ENCODE measurements at places on chromosomes 4 and X. TPM values are rescaled to one million over a fixed set of nuclear protein-coding genes. Genes with fewer than 3 reads are reported as not detected.

- DNase-seq, result no peak
Measured at GRCh38 chrX:24629701-24630100, 17.4 kb downstream of the PCYT1B start.

- no peak for DNase-seq
Measured at GRCh38 chr4:105923497-105924238, 28.4 kb downstream of the NPNT start.

DNA sequence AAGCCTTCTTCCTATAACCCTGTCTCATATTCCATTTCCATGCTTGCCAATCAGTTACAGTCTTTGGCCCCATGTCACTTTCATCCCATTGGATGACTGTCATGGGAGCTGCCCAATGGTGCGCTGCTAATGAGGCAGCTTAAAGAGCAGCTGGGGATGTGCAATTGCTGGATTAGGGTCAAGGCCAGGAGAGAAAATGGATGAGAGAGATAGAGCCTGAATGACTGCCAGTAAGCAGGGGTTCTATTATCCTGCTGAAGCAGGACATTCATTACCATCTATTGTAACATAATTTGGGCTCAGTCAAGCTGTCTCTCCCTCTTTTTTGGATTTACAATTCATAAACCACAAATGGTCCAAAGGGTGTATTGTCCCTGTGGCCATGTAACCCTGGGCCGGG, 909.0 kb downstream of the CENPC start:
- DNase-seq, result no peak

DNA sequence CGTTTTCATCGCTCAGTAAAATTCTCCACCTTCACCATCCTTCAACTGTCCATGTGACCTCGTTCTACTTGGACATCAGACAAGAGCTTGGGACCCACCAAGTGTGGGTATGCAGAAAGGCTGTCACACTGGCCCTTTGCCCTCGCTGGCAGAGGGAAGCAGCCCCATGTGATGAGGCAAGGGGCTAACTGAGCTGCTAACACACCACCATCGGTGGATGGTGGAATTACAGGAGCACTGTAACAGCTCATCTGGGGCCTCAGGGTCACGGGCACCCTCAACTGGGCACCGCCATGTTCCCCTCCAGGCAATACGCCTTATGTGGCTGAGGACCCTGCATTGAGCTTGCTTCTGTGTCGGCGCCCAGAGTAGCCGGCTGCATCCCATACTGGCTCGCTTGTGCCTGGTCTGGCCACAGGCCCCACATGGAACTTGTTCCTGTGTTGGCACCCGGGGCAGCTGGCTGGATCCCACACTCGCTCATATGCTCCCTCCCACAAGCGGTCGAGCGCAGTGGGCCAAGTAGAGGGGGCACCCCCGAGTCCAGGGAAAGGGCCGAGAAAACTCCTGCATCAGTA, 109.5 kb downstream of the TAB3 start:
- DNase-seq, result no peak

DNA sequence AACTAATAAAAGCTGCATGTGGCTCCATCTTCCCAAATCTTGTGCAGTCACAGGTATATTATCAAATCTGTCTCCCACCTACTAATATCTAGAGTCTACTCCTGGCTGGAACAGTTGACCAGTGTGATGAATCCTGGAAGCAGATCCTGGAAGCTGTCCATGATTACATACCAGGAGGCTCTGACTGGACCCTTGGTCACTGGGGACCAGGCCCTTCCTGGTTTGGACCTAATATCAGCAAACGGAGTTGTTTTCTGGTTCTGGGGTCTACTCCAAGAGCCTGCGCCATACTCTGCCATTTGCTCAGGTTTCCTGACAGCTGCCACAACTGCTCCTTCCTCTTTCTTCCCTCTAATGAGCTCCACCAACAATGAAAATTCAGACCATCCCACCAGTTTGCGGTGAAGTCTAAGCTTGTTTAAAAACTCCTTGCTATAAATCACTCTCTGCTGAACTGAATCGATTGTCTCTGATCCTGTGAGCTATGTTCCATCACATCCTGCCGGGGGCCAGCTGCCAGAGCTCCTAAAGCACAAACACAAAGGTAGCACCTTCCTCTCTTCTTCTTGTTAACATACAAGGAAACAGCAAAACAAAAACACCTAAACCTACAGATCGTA, 114.2 kb downstream of the PALLD start:
- peak; percentile 49 for DNase-seq

PPP2R2C gene
- total RNA-seq, result not detected

- no peak for DNase-seq
Measured at GRCh38 chr4:129282293-129282692, 186.3 kb downstream of the C4orf33 start.

DNA sequence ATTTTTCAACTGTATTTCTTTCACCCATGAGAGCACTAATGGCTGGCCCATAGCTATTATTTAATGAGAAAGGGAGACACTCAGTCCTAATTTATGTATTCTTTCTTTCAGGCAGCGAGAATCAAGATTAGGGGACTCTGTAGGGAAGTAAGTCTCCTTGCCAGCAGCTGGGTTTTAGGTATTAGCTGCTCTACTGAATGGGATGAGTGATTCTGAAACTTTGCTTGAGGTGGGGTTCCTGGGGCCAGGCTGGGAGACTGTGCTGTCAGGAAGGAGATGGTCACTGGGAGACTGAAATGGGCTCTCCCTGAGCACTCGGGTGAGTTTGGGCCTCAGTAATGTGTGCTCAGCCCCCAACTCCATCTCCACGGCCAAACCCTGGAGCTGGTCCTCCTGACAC, 78.7 kb downstream of the LNX1 start:
- no peak for DNase-seq

FGB gene
- not detected for total RNA-seq

GRCh38 chr4:7332216-7333023, 102.3 kb downstream of the PSAPL1 start:
- peak; percentile 35 for DNase-seq

- peak; percentile 70 for DNase-seq
Measured at GRCh38 chr4:87895964-87896621, 63.3 kb downstream of the MEPE start.

GRCh38 chr4:139330283-139330682, 28.0 kb upstream of the NDUFC1 start:
- DNase-seq, result no peak

DNA sequence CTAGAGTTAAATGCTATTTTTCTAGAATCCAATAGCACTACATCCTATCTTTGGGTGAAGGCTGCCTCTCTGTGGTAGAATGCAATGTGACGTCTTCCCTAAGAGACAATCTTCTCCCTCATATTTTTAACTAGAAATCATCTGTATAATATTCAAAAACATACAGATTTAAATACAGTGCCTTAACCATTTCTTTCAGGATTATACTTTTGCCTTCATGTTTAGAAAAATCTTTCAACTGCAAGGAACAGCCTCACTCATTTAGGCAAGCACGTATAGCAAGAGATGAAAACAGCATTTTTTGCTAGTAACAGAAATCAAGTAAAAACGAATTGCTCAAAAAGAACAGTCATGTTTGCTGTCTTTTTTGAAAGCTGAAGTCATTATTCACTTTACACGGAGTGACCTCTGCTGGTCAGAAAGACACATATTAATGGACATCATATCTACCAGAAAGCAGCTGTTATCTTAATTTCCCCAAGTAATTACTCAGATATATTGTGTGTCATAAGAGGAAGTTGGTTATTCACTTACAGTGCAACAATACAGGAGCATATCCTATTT, 422.3 kb downstream of the STPG2 start:
- peak; percentile 30 for DNase-seq

Measured in fibroblast of the aortic adventitia (primary cell).